ENCODE measurements at places on chromosomes 5 and 9. TPM values are rescaled to one million over a fixed set of nuclear protein-coding genes. Genes with fewer than 3 reads are reported as not detected.

Gene SREK1IP1
- polyA plus RNA-seq = 19.4 TPM

DNA sequence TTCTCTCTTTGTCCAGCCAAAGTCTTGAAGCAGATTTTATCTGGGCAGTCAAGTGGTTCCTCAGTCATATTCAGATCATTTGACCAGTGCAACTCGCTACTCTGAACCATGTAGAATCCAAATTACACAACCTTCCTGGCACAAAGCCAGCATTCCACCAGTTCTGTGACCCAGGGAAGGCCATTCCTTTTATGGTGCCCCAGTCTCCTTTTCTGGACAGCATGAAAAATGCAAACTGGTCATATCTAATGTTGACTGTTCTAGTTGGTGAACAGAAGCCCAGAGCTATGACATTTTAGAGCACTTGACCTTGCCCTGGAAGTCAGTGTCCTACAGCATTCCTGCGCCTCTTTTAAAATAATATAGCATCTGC is 364.6 kb downstream of the BRINP1 start:
- peak; percentile 84 for DNase-seq

- no peak for DNase-seq
These were observed 21.1 kb upstream of the CDC42SE2 start for GRCh38 chr5:131242728-131243255.

DNA sequence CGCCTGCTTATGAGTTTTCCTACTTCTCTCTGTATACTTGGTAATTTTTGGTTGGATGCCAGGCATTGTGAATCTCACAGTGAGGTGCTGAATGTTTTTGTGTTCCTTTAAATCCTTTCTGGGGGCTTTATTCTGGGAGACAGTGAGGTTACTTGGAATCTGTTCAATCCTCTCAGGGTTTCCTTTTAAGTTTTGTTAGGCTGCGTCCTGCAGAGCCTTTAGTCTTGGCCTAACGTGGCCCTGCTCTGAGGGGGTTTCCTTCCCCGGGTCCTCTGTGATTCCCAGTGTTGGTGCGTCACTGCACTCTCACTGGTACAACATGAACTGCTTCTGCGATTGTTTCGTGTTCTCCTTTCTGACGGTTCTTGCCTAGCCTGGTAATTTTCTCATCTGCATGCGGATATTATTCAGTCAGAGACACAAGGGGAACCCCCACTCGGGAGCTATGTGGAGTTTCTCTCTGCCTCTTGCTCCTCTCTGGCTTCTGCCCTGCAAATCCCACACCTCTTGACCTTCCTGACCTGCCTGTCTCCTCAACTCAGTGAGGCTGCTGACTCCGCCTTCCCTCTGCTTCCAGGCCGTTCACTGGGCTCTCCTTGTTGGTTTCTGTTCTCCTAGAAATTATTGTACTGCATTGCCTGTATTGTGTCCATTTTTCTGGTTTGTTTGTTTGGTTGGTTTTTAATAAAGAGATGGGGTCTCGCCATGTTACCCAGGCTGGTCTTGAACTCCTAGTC is 128.1 kb downstream of the DAB2IP start:
- DNase-seq = no peak

- DNase-seq = no peak
These were observed 1.4 kb downstream of the GRIN1 start for GRCh38 chr9:137140151-137141012.

Gene BTNL8
- polyA plus RNA-seq = 0.56 TPM

DNA sequence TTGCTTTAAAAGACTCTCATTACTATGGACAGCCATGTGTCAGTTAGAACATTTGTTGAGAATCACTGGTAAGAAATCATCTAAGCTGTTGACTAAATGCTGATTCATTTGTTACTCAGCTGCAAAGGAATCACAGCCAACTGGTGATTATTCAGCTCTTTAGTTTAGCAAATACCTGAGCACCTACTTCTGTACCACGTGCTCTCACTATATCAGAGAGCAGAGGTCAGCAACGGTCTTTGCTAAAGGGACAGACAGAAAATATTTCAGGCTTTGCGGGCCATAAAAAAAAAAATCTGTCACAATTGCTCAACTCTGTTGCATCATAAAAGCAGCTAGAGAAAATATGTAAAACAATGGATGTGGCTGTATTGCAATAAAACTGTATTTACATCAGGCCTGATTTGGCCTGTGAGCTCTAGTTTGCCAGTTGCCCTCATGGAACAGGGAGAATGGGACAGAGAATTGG is 377.6 kb downstream of the DNAH5 start:
- no peak for DNase-seq

DNA sequence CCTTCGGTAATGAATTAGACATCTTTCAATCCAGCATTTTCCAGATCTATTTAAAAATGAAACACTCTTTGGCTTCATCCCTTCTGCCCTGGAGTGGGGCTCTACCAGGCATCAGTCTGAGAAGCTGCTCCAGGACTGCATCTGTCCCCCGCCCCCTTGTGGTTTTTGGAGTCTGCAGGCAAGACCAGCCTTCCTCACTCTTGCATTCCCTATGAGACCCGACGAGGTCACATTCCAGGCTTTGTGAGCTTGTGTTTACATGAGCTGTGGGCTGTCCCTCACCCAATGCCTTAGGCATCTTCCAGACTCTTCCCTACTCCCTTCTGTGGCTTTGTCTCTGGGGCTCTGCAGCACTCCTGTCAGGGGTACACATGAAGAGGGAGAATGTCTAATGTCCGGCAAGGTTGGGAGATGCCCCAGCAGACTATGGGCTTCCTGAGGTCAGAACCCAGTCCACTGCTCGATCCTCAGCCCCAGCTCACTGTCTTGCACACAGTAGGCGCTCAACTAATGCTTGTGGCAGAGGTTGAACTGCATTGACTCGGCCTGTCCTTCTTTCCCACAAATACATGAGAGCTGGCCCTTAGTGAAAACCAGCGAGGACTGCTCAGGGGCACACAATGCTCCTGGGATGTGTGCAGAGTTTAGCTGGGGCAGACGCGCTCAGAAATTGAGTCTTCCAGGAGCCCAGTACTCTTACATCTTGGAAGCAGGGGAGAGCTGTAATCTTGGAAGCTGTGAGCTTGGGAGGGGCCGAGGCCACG is 11.7 kb upstream of the GADD45G start:
- DNase-seq = peak; percentile 50

- DNase-seq = no peak
These were observed 10.2 kb downstream of the NIPSNAP3B start for GRCh38 chr9:104774132-104774531.

- DNase-seq = no peak
These were observed 191.3 kb upstream of the RASA1 start for GRCh38 chr5:87076411-87076810.

GRCh38 chr9:24602693-24603352 is 57.1 kb upstream of the IZUMO3 start:
- no peak for DNase-seq

Gene RNF183
- polyA plus RNA-seq = 8.7 TPM

DNA sequence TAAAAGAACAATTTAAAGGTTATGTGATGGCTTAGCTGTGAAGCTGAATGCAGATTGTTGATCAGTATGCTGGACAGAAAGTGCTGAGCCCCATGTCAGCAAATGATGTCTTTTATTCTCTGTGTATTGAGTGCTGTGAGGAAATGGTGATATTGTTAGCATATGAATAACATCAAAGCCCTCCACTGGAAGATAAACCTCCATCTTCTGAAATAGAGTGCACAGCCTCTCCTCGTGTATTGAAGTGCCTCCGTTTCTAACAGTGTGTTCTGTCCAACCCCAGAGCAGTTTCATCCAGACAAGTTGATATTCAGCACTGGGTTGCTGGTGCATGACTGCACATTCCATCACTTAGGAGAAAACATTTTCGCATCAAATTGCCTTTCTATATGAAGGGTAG is 242.9 kb downstream of the CSNK1G3 start:
- peak; percentile 11 for DNase-seq

Gene XRCC4
- polyA plus RNA-seq = 11.9 TPM

- DNase-seq = no peak
These were observed 21.1 kb upstream of the TRIO start for GRCh38 chr5:14122089-14122488.

Gene SLC45A2
- polyA plus RNA-seq = 0.96 TPM

DNA sequence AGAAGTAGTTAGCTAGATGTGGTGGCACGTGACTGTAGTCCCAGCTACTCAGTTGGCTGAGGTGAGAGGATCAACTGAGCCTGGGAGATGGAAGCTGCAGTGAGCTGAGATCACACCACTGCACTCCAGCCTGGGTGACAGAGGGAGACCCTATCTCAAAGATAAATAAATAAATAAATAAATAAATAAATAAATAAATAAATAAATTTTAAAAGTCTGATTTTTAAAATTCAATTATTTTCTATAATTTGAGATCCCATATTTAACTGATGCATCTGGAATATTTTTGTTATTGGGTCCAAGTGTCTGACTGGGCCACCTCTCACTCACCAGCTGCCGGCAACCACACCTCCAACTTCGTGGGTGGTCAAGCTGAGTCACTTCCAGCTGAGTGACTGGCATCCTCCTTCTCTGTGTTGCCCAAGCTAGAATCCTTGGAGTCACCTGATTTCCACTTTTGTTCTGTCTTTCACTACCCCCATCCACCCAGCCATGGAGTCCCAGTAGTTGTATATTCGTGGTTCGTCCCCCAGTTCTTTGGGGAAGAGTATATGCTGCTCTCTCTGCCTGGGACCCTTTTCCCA is 70.9 kb downstream of the EGFLAM start:
- no peak for DNase-seq

DNA sequence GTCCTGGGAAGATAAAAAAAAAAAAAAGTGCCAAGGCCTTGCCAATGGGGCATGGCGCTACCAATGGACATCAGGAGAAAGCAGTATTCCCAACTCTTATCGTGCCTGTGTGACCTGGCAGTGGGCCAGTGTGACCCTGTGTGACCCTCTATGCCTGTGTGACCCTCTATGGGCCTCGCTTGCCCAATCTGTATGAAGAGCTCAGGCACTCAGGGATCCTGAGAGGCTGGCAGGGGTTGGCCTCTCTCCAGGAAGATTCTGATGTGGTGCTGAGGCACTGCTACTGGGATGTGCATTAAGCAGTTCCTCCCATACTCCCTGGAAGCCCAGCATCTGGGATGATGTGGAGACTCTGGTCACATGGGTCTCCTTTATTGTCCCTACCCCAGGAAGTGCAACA is 179.2 kb downstream of the MACROH2A1 start:
- no peak for DNase-seq

DNA sequence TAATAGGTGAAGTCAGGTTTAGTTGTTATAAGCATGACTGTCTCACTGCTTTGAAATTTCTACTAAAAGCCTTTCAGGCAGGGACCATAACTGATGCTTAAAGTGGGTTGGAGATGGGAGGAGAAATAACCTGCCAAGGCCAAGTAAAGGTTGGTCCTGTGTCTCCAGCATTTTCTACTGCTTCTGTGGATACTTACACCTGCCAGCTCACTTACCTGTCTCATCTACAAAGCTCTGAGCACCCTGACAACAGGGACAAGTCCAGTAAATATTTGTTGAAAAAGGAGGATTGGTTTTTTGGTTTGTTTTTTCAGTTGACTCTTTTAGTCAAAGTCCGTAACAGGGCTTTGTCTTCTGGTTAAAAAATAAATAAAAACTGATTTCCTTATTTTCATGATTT is 38.6 kb downstream of the GRAMD2B start:
- no peak for DNase-seq

DNA sequence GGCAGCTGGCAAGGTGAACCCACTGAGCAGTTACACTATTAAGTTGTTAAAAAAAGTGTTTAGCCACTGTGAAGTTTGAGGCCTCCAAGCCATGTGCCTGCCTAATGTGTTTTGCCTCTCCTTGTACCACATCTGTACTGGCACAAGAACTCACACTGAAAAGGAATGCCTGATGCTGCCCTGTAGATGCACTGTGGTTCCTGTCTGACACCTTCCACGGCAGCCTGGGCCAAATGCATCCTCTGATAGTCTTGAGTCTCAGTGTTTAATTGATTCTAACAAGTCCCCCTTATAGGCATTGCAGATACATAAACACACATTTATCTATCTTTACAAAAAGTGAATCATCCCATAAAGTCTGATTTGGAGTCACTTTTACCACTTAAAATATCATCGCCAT is 169.9 kb downstream of the TTC39B start:
- DNase-seq = no peak

- DNase-seq = no peak
These were observed 299.2 kb downstream of the EDIL3 start for GRCh38 chr5:84085387-84086041.

DNA sequence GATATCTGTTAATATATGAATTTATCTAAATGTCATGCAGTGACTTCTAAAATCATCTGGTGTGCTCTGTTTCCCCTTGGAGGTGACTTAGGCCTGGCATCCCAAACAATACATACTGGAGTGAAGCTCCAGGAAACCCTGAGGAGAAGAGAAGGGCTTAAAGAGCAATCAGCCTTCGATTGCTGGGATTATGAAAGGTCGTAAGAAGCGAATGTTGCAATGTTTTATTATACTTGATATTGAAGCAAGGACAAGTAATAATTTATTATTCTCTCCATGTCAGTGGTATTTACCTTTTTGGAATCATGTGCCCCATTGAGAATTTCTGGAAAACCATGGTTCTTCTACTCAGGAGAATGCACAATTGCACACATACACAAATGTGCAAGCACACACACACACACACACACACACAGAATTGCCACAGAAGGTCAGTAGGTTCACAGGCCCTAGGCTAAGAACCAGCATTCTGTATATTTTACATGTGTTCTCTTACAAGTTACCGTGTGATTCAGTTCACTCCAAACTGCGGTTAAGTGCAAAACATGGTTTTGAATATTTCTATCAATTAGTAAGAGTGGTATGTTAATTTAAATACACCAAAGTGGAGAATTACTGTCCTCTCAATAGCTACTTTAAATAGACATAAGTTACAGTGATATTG is 79.1 kb upstream of the CDKN2B start:
- no peak for DNase-seq

DNA sequence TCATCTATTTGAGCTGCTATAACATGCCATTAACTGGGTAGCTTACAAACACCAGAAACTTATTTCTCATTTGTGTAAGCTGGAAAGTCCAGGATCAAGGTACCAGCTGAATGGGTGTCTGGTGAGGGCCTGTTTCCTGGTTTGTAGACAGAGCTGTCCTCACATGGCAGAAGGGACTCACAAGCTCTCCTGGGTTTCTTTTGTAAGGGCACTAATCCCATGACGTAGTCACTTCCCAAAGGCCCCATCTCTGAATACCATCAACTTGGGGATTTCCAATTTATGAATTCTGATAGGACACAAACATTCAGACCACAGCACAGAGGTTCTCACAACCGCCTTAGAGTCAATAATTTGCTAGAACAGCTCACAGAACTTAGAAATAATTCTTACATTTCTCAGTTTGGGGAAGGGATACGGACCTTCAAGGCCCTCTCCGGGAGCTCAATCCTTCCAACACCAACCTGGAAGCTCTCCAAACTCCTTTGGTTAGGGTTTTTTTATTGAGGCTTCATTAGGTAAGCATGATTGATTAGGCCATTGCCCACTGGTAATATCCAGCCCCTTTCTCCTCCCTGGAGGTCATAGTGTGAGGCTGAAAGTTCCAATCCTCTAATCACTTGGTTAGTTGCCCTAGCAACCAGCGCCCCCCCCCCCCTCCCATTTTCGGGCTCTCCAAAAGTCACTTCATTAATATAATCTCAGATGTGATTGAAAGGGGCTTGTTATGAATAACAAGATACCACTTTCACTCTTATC is 7.6 kb upstream of the DNAJA1 start:
- no peak for DNase-seq

Data from renal pelvis (tissue), 12 donors.